ENCODE measurements at places on chromosomes 2 and 18.

DNA sequence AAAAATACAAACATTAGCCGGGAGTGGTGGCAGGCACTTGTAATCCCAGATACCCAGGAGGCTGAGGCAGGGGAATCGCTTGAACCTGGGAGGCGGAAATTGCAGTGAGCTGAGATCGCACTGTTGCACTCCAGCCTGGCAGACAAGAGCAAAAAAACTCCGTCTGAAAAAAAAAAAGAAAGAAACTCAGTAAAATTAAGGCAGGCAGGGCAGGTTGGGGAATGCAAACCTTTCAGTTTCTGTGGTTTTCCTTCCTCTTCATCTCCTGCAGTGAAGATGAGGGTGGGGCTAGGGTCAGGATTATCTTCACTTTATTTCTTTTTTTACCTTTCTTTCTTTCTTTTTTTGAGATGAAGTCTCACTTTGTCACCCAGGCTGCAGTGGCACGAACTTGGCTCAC is 43.2 kb upstream of the PSME4 start:
- no peak for DNase-seq

- DNase-seq = no peak
Observed at GRCh38 chr2:205076405-205076804, 531.1 kb downstream of the PARD3B start.

DNA sequence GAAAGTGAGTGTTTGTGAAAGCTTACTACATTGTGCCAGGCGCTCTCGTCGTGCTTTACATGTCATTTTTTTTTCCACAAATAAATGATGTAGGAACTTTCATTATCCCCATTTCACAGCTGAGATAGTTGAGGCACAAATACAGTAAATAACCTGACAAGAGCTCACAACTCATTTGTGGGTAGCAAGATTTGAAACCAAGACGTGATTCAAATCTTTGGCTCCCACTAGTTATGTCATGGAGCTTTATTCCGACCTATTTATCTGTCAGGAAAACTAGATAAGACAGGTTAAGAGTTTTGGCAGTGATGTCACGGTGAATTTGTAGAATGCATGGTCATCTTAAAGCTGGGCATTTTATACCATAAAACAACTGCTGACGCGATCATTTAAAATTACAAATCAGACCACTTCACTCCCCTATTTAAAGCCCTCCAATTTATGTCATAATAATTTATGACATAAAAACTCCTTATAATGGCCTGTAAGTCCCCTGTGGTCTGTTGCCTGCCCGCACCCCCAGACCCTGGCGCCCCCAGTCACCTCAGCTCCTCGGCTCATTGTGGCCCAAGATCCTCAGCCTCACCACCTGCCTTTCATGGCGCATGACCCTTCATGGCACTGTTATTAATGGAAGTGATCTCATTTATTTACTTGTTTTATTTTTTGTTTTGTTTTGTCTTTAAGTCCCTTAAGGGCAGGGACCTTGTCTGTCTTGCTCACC is 678 bp upstream of the ZNF24 start:
- DNase-seq = no peak

DNA sequence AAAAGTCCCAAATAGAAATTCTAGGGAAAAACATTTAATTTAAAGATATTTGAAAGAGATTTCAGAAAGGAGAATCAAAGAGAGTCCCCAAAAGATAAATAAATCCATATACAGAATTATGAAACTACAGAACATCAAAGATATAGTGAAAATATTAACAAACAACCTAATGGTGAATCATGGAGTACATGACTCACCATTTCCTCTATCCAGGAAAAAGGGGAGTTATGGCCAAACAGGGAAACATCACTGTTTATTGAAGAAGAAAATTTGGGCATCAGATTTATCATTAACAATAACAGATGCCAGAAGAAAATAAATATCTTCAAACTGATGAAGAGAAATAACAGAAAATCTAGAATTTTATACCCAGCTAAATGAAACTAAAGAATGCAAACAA is 448.3 kb downstream of the CDH2 start:
- DNase-seq = no peak

- DNase-seq = no peak
Observed at GRCh38 chr18:41499345-41499744, 455.7 kb upstream of the PIK3C3 start.

All from non-pigmented ciliary epithelial cell (primary cell).